ENCODE measurements at places on chromosomes 6 and 20.

GRCh38 chr20:21503345-21503744 lies 10.5 kb downstream of the NKX2-2 start:
- DNase-seq: no peak

GRCh38 chr20:48456366-48457192 lies 371.2 kb downstream of the PREX1 start:
- DNase-seq: no peak

DNA sequence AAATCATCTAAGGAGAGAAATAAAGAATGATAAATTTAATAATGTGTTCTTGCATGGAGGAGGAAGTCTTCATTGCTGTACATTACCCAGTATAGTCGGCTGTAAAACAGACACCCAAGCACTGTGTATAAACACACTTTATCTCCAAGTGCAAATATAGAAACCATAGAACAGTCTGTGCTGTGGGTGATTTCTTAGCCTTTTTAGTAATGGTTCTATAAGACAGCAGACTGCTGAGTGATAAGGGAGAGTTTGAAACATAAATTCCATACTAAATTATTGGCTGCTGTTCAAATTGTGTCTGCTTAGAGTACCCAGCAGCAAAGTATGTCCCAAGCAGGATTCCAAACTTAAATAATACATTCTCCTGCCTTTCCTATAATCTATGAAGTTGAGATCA lies 4.6 kb downstream of the FILIP1 start:
- no peak for DNase-seq

- DNase-seq: no peak
Observed at GRCh38 chr20:61857414-61857775, 208.3 kb downstream of the TAF4 start.

- no peak for DNase-seq
Observed at GRCh38 chr20:35702824-35703695, 3.9 kb downstream of the ROMO1 start.
